KBM-7 (cell line): ENCODE measurements at places on chromosomes 2 and 18.
A peak's percentile ranks its signal among the peaks of the same experiment; 100 is the strongest.

DNA sequence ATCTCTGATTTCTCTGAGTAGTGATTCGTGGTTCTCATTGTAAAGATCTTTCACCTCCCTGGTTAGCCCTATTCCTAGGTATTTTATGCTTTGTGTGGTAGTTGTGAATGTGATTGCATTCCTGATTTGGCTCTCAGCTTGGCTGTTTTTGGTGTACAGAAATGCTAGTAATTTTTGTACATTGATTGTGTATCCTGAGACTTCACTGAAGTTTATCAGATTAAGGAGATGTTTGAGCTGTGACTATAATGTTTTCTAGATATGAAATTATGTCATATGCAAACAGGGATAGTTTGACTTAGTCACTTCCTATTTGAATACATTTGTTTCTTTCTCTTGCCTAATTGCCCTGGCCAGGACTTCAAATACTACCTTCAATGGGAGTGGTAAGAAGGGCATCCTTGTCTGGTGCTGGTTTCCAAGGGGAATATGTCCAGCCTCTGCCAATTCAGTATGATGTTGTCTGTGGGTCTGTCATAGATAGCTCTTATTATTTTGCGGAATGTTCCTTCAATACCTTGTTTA lies 251.9 kb upstream of the ZNF804A start:
- no peak for DNase-seq

- DNase-seq: no peak
Measured at GRCh38 chr2:97698530-97698929, 14.8 kb upstream of the ZAP70 start.

- DNase-seq: no peak
Measured at GRCh38 chr2:146985753-146986152, 859.1 kb upstream of the ACVR2A start.

DNA sequence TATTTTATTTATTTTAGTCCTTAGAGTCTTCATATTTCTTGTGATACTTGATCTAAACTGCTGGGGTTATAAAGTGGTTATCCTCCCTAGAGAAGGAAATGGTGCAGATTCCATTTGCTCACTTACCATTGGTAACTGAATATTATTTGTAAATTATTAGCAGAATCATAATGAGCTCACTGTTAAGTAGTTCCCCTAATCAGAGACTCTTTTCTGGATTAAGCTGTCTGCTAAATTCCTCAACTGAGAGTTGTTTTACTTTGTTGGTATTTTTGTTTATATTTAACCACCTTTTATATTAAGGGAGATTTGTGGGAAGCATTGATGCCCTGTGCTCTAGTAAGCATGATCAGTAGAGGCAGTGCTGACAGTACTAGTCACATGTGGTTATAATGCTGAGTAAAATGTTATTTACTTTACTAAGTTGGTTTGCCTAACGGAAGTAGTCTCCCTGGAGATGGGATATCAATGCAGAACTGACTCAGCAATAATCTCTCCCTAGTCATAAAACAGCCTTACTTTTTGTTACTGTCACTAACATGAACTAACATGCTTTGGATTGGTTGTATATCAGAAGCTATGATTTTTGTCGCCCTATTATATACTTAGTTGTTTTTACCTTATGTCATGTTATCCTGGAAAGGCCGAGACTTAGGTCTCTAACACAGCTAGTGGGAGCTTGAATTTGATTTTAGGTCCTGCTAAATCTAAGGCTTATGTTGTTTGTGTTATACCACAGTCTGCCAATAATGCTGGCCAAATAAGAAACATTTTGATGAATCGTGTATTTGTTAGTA lies 166.7 kb downstream of the MCFD2 start:
- DNase-seq: peak; percentile 71

- DNase-seq: no peak
Measured at GRCh38 chr2:24490181-24490689, 819 bp upstream of the NCOA1 start.

DNA sequence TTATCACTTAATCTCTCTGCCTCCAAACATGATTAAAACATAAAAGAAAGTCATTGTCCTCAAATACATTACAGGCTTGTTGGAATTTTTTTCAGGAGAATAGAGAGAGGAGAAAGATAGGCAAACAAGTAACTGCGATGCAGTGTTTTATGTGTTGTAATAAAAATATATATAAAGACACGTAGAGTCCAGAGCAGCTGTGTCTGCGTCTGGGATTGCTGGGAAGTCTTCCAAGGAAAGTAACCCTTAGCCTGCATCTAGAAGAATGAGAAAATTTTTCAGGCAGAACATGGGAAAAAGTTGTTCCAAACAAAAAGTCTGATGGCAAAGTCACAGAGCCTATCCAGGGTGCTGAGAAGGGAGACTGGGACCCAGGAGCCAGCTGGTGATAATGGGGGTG lies 91.8 kb upstream of the ST6GAL2 start:
- no peak for DNase-seq

DNA sequence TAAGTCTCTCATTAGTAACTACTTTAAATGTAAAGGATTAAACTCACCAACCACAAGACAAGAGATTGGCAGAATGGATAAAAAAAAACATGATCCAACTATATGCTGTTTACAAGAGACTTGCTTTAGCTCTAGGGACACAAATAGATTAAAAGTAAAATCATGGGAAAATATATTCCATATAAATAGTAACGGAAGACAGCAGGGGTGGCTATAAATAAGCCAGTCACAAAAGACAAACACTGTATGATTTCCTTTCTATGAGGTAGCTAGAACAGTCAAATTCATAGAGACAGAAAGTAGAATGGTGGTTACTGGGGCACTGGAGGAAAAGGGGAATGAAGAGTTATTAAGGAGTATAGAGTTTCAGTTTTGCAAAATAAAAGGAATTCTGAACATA lies 145.2 kb downstream of the THADA start:
- DNase-seq: no peak

DNA sequence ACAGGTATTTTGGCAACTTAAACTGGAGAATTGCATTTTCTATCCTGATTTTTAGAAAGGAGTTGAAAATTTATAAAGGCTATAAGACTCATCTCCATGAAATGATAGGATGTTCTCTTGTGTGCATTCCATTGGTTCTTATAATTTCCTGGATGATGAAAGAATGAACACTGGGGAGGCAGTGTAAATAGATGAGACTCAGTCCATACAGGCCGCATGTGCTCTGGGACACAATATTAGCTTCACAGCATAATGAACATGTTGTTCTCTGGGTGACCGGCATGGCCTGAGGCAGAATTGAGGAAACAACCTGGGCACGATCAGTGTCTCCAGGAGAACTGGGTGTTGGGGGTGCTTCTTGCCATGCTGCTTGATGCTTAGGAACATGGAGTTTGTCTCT lies 38.8 kb downstream of the AOX1 start:
- no peak for DNase-seq

DNA sequence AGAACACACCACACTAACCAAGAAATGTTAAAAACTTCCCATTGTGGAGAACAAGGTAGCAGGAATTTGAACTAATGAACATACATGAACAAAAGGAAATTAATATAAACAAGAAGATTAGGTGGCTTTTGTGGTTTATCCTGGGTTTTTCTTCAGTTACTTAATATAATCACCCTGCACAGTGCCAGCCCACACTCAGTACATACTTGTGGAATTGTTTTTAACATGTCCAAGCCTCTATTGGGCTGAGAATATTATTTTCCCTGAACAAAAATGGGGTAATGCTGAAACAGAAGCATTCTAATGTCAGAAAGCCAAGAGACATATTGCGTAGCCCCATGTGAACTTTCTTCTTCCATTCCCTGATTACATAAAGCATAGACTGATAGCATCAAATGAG lies 202.8 kb downstream of the DNER start:
- DNase-seq: no peak

DNA sequence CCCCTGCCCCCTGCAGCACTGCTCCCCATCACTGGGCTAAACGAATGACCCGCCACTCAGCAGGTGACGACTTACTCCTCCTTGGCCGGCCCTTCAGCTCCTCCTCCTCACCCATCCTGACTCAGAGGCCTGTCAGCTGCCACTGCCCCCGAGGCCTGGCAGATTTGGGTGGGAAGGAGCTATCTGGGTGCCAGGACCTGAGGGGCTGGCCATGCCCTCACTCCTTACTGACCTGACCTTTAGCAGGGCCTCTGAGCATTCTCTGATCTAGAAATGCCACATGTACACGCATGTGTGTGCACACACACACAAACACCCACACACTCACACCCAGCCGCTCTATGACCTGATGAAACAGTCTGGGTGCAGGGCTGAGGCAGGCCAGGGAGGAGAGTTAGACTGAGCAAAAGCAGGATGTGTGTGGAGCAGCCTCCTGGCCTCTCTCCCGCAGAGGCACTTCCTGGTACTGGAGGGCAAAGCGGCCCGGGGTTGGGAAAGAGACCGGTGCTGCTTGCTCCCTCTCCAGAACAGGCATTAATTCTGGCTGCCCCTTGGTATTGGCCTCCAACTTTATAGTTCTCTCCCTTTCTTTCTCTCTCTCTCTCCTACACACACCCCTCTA lies 68.0 kb downstream of the ZFP36L2 start:
- peak; percentile 72 for DNase-seq

DNA sequence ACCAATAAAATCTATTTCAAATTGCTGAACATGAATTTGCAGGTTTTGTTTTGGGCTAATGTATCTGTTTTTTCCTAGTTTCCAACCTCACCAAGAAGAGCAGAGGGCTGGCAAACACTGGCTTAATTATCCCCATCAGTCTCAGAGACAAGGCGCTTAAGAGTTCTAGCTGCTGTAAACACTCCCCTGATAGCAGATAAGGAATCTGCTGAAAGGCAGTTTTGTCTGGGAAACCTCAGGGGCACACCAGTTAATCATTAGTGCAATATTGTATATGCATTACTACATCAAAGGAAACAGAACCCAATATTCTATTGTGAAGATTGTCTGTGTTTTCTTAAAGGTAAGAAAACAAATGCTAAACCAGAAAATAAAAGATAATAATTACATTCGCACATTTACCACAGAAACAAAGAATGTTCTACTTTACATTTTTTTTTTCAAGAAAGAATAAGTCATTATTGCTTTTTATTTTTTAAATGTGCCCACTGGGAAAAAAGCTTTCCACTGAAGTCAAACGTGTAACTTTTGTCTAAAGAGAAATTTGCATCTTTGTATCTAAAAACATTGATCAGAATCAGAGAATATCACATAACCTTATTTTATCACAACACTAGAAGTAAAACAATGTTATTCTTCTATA lies 179.1 kb downstream of the ERBB4 start:
- DNase-seq: no peak

DNA sequence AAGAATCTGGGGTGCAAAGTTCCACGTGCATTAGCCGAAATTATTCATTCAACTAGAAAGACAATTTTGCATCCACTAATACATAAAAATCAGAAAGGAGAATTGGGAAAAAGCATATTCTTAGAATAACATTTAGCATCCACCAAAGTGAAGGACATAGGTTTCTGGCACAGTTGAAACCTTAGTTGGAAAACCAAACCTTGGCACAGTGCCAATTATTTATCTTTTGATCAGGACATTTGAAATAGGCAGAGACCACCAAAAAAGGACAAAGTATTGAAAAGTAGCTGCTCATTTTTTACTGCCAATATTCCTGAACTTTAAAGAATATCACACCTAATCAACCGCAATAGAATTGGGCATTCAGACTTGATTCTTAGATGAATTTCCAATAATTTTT lies 25.5 kb upstream of the NFU1 start:
- no peak for DNase-seq

GRCh38 chr2:220775856-220776488 lies 796.1 kb downstream of the EPHA4 start:
- no peak for DNase-seq

GRCh38 chr2:43569921-43570320 lies 25.9 kb downstream of the THADA start:
- no peak for DNase-seq
